Epithelial cell of alveolus of lung (primary cell): ENCODE measurements at places on chromosomes 1 and 21. TPM values are rescaled to one million over a fixed set of nuclear protein-coding genes. Genes with fewer than 3 reads are reported as not detected.

The CENPL gene
- 6.5 and 15.3 TPM in 2 replicates for total RNA-seq

The S100A7 gene
- not detected in 2 replicates for total RNA-seq

The OR2T11 gene
- not detected in 2 replicates for total RNA-seq

The CHRM3 gene
- 0.13 and 3.8 TPM in 2 replicates for total RNA-seq

The ADAR gene
- total RNA-seq: 80.8 and 87.7 TPM in 2 replicates

The KCNQ4 gene
- total RNA-seq: 0.08 TPM in 1 of 2 replicates, not detected in the other

The FCER1G gene
- 0.26 and 6.1 TPM in 2 replicates for total RNA-seq

The OLFML3 gene
- 97.4 and 98.5 TPM in 2 replicates for total RNA-seq

The GCSAML gene
- total RNA-seq: not detected in 2 replicates

The DNALI1 gene
- 8.0 and 12.6 TPM in 2 replicates for total RNA-seq

The PADI4 gene
- not detected in 2 replicates for total RNA-seq

The WDR64 gene
- total RNA-seq: not detected in 2 replicates

The LIPI gene
- total RNA-seq: not detected in 2 replicates

The CFHR1 gene
- total RNA-seq: not detected in 2 replicates

The RPE65 gene
- 0.32 TPM in 1 of 2 replicates, not detected in the other for total RNA-seq

The LPAR3 gene
- 1.9 and 28.6 TPM in 2 replicates for total RNA-seq

The BARHL2 gene
- total RNA-seq: not detected in 2 replicates

The NR5A2 gene
- total RNA-seq: 3.2 and 4.7 TPM in 2 replicates

The CFAP45 gene
- 0.48 and 0.65 TPM in 2 replicates for total RNA-seq

The DNASE2B gene
- total RNA-seq: not detected in 2 replicates

The KIF21B gene
- 0.08 and 1.9 TPM in 2 replicates for total RNA-seq
